ENCODE measurements at places on chromosomes 3 and 15. TPM values are rescaled to one million over a fixed set of nuclear protein-coding genes. Genes with fewer than 3 reads are reported as not detected.

- no peak overlapping the region for H3K4me3 ChIP-seq
- no peaks in the 10 kb centered on the region for H3K36me3 ChIP-seq
- H3K27ac ChIP-seq: no peak overlapping the region
- peak; percentile 65 for DNase-seq
- H3K27me3 ChIP-seq: peaks cover 8% of the 10 kb centered on the region
These were observed 44.6 kb downstream of the ZIC4 start for GRCh38 chr3:147361454-147362420.

DNA sequence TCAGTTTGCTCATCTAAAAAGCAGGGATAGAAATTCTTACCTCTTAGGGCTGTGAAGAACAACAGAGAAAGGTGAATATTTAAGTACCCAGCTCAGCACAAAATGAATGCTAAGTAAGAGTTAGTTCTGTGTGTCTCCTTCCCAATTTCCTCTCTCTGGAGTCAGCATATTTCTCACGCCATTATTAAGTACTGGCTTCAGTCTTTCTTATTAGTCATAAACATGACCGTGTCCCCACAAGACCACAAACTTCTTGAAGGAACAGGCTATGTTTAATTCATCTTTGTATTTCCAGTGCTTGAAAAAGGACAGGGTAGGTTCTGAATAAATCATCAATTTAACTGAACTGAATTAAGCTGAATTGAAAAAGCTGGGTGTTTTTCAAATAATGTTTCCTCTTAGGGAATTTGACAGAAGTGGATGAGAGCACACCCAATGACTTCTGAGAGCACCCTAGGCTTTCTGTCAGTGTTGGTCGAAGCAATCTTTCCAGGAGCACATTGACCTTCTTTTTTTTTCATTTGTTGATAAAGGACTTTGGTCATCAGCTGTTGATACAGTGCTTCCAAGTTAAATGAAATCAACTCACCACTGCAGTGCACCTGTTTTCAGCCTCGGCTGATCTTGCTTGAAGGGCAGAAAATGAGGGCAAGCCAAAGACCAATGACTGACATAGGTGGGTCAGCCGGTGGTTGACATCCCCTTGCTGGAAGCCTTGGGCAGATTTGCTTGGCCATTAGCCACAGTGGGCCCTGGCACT lies 324.6 kb downstream of the MFSD1 start:
- DNase-seq: no peak
- H3K27me3 ChIP-seq: no peaks in the 10 kb centered on the region

DNA sequence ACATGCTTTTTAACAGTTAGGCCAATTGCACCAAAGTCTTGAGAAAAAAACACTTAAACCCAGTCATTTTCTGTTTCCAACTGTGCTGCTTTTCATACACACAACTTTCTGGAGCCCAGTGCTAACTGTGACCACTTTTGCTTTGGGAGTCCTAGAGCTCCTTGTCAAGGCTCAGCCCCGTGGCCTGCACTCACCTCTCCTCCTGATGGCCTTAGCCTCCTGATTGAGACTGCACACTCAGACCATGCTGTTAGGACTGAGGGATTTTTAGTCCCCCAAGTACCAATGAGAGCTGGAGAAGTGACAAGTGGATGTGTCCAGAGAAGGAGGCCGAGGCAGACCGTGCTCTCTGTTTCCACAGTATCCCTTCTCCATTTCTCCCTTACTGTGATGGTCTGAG lies 15.2 kb upstream of the RARRES1 start:
- peaks cover 22% of the 10 kb centered on the region for H3K4me1 ChIP-seq
- no peaks in the 10 kb centered on the region for H3K27me3 ChIP-seq
- H3K27ac ChIP-seq: peak overlapping the region; percentile 29
- no peak for DNase-seq
- H3K4me3 ChIP-seq: no peak overlapping the region

- DNase-seq: no peak
- H3K4me3 ChIP-seq: no peak overlapping the region
- H3K4me1 ChIP-seq: no peaks in the 10 kb centered on the region
- H3K27me3 ChIP-seq: no peaks in the 10 kb centered on the region
These were observed 26.1 kb downstream of the C15orf39 start for GRCh38 chr15:75227663-75228280.

DNA sequence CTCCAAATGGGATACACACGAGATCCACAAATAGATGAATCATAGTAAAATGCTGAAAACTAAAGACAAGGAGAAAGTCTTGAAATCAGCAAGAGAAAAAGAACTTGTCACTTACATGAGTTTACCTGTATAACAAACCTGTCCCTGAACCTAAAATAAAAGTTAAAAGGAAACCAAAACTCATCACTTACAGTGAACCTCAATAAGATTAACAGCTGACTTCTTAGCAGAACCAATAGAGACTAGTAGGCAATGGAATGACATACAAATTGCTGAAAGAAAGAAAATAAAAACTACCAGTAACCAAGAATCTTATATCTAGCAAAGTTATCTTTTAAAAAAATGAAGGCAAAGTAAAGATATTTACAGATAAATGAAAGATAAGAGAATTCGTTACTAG lies 27.4 kb downstream of the SEC22A start:
- H3K27ac ChIP-seq: no peak overlapping the region
- no peak overlapping the region for H3K4me3 ChIP-seq
- peaks cover 27% of the 10 kb centered on the region for H3K36me3 ChIP-seq
- peak; percentile 8 for DNase-seq
- no peaks in the 10 kb centered on the region for H3K27me3 ChIP-seq

Gene ACTRT3
- total RNA-seq: 2.2 TPM

Gene SERPINI2
- total RNA-seq: not detected

Gene SAXO2
- 4.0 TPM for total RNA-seq

Gene ZBTB47
- 6.1 TPM for total RNA-seq

Data from SJSA1 (cell line).